Fibroblast of skin of back (primary cell): ENCODE measurements at places on chromosomes 16 and 17.
A peak's percentile ranks its signal among the peaks of the same experiment; 100 is the strongest.

- no peak for DNase-seq
Observed at GRCh38 chr17:12745486-12745885, 43.8 kb upstream of the ARHGAP44 start.

- peak; percentile 89 for DNase-seq
Observed at GRCh38 chr17:75087558-75088453, at the start of gene SLC16A5. Gene SLC16A5, plus strand, starts transcription at chr17:75087954. Its CDS starts 5,683 bp downstream, at chr17:75093637.

DNA sequence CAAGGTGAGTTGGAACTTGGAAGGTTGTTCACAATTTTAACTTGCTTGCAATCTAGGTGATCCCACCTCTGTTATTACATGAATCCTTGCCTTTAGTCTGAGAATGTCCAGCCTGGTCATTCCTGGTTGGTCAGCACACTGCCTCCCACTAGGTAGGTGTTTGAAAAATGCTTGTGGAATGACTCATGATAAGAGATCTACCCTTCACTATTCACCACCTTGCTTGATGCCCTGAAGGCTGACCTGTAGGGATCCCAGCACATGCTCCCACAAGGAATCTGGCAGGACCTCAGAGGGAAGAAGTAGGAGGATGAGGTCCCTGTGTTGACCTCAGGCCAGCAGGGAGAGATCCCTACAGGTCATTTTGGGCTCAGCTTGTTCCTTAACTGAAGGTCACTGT lies 30.2 kb upstream of the ABCA3 start:
- DNase-seq, result no peak

- no peak for DNase-seq
Observed at GRCh38 chr17:6139447-6139832, 69.3 kb downstream of the WSCD1 start.

DNA sequence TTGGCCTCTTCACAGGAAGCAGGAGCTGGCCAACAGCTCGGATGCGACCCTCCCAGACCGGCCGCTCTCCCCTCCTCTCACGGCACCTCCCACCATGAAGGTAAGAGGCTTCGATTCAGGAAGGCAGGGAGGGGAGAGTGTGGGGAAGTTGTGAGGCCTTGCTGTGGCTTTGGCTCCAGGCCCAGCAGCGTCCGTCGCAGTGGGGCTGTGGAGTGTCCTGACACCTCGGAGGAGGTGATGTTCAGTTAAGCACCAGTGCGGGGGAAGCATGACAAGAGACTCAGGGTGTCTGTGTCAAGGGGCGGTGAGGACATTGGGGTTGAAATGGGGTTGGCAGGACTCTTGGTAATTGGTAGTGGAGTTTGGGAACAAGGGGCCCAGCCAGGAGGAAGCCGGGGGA lies 109.0 kb downstream of the RAP1GAP2 start:
- no peak for DNase-seq
